ENCODE measurements at places on chromosomes 16 and 17. TPM values are rescaled to one million over a fixed set of nuclear protein-coding genes. Genes with fewer than 3 reads are reported as not detected.

The USP6 gene
- 0.02 TPM for polyA plus RNA-seq

The FBXO39 gene
- 0.14 TPM for polyA plus RNA-seq

- H3K27me3 ChIP-seq, result no peaks in the 10 kb centered on the region
- H3K27ac ChIP-seq, result no peak overlapping the region
- H3K4me3 ChIP-seq, result no peak overlapping the region
- DNase-seq, result no peak
Measured at GRCh38 chr17:79617740-79618382, 7.0 kb upstream of the RBFOX3 start.

DNA sequence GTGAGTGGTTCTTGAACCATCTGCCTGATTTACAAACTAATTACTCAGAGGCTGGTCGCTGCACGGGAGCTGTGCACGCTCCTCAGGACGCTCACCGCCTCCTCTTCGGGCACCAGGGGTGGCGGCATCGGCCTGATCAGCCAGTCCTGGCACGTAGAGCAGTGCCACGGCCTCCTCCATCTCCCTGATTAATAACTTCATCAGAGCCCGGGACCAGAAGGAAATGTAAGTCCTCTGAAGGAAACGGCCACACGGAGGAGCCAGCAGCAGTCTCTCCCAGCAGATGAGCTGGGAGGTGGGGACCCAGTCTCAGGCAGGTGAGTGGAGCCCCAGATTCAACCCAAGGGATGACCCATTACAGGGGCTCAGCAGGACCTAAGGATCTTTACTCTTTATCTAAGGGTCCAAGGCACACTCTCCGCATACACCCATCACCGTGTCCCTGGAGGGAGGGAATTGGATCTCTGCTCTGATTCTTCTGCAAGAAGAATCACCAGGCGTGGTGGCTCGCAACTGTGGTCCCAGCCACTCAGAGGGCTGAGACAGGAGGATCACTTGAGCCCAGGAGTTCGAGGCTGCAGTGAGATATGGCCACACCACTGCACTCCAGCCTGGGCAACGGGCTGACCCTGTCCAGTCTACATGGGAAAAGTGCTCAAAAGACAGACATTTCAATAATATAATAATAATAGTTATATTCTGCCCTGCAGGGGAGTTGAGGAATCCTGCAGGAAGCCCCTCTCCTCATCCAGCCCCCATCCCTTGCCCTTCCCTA is 366.5 kb downstream of the SEC14L1 start:
- H3K36me3 ChIP-seq, result no peaks in the 10 kb centered on the region
- no peaks in the 10 kb centered on the region for H3K27me3 ChIP-seq
- no peak overlapping the region for H3K4me3 ChIP-seq
- DNase-seq, result no peak

- no peaks in the 10 kb centered on the region for H3K27me3 ChIP-seq
- H3K4me3 ChIP-seq, result no peak overlapping the region
- no peak for DNase-seq
- no peaks in the 10 kb centered on the region for H3K4me1 ChIP-seq
Measured at GRCh38 chr17:4035081-4035680, 70.9 kb upstream of the ATP2A3 start.

DNA sequence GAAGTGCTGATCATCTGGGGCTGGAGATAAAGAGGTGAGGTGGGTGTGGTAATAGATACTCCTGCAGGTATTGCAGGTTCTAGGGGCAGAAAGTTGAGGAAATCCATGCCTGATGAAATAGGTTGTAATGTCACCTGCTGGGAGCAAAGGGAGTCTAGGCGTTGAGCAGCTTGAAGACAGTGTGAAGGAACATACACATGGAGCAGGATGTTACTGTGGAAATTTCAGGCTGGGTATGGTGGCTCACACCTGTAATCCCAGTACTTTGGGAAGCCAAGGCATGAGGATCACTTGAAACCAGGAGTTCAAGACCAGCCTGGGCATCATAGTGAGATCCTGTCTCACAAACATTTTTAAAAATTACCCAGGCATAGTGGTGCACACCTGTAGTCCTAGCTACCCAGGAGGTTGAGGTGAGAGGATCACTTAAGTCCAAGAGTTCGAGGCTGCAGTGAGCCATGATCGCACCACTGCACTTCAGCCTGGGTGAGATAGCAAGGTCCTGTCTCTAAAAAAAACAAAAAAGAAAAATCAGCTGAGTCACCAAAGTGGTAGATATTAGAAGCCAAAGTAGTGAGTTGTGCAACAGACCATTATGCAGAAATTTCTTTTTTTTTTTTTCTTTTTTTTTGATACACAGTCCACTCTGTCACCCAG is 9.1 kb upstream of the CRYBA1 start:
- H3K4me3 ChIP-seq, result no peak overlapping the region
- H3K4me1 ChIP-seq, result no peaks in the 10 kb centered on the region
- H3K27me3 ChIP-seq, result no peaks in the 10 kb centered on the region
- H3K36me3 ChIP-seq, result no peaks in the 10 kb centered on the region
- no peak for DNase-seq
- no peak overlapping the region for H3K27ac ChIP-seq

The HSD17B1 gene
- polyA plus RNA-seq, result 0.88 TPM

The PABPN1L gene
- not detected for polyA plus RNA-seq

All from CD4-positive, alpha-beta memory T cell (primary cell).